Stimulated activated naive B cell treated with anti-CD40 and anti-IgM and Interleukin-4, amounts not matched to agents 10 μg/mL and 1 μg/mL and 100 μg/mL, for 72 hours (primary cell): ENCODE measurements at places on chromosomes 7 and 10.

- DNase-seq, result no peak
Measured at GRCh38 chr10:71316056-71316785, 2.8 kb upstream of the SLC29A3 start.

- DNase-seq, result no peak
Measured at GRCh38 chr10:77983384-77984341, 45.7 kb downstream of the POLR3A start.

DNA sequence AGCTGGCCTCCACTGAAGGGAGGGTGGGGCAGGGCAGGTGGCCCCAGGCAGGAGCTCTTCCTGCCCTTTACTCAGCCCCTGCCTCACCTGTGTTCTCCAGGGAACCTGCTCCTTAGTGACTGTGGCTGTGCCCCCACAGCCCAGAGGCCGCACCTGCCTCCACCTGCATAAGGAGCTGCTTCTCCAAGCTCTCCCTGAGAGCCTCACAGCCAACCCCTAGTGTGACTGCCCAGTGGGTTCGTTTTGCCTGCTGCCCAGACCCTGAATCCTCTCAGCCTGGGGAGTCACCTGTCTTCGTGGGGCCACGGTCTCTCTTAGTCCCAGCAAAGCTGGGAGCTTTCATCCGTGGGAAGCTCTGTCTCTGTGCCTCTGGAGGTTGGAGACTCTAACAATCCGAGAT lies 94.4 kb downstream of the GLRX3 start:
- no peak for DNase-seq

GRCh38 chr7:13241416-13241815 lies 554.0 kb downstream of the ARL4A start:
- DNase-seq, result no peak

GRCh38 chr10:4195213-4195612 lies 410.2 kb upstream of the KLF6 start:
- DNase-seq, result no peak

DNA sequence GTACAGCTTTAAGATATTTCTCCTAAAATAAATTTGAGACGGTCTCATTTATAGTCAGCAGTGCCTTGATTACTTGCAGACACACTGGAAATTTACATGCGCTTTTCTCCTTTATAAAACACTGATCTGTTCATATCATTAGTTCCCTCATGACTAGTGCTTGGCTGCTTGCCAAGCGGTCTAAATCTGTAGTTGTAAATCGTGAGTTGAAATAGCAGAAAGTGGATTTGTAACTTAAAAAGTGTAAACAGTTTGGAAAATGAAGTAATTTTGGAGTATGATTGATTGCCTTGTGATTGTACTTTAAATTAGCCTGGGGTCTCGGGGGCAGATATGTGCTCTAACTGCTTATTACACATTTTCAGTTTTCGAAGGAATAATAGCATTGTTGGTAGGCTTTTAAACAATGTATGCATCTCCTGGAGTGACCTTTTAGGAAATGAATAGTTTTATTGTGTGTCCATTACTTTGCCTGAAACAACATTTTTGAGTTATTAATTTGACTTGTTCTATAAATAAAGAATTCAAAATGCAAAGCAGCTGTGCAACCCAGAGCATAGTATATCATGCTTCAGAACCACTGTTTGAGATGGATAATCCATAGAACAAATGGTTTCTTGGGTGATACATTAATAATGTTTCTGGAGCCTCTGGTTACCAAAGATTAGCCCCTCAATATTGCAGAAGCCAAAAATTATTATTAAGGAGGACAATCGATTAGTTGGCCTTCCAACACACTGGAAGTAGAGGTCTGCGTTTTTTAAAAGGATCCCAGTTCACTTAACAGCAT lies 73.3 kb downstream of the ARID5B start:
- DNase-seq, result no peak

GRCh38 chr10:119041326-119041725 lies 11.8 kb downstream of the NANOS1 start:
- DNase-seq, result no peak

DNA sequence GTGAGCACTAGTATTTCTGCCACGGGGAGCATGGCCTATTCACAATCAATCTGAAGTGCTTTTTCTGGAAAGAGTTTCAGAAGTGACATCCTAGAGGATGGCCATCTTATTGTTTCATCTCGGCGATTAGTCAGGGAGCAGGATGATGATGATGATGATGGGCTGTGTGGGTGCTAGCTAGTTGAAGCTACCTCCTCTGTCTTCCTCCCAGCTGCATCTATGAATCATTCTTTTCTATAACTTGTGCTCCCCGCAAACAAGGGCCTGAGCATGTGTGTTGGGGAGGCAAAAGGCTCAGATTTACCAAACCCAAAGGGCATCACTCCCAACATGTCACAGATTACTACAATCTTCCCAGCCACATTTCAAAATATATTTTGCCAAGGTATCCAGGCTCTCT lies 118.7 kb upstream of the LAMB4 start:
- DNase-seq, result no peak

DNA sequence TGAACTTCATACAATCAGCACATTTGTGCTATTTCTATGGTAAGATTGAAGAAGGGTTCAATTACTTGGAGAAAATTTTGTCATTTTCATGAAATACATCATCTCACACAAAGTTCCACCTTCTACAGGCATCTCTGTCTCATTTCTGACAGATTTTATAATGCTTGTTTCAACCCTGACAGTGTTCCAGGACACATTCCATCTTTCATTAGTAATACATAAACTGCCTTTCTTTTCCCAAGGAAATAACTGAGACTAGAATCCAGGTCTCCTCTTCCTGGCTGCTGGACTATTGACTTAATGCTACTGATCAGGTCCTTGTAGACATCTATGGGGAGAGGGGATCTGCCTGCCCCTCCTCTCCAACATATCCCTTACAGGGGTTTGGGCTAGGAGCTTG lies 70.1 kb upstream of the PLPP4 start:
- no peak for DNase-seq

GRCh38 chr10:230758-231157 lies 95.5 kb downstream of the ZMYND11 start:
- no peak for DNase-seq

- no peak for DNase-seq
Measured at GRCh38 chr10:95415621-95416031, 124.8 kb upstream of the PDLIM1 start.

GRCh38 chr10:101310529-101311184 lies 43.3 kb upstream of the BTRC start:
- DNase-seq, result no peak

DNA sequence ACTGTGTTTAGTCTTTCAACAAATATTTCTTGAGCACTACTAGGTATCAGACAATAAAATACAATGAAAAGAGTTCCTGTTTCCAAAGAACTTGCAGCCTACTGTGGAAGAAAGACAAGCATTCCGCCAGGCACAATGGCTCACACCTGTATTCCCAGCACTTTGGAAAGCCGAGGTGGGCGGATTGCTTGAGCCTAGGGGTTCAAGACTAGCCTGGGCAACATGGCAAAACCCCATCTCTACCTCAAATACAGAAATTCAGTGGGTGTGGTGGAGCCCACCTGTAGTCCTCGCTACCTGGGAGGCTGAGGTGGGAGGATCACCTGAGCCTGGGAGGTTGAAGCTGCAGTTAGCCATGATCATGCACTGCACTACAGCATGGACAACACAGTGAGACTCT lies 6.1 kb downstream of the SVOPL start:
- DNase-seq, result no peak

- no peak for DNase-seq
Measured at GRCh38 chr10:17208476-17208875, 7.0 kb upstream of the TRDMT1 start.

- DNase-seq, result no peak
Measured at GRCh38 chr7:8515640-8516185, 82.3 kb downstream of the NXPH1 start.

GRCh38 chr10:44343843-44344242 lies 41.1 kb downstream of the CXCL12 start:
- DNase-seq, result no peak

DNA sequence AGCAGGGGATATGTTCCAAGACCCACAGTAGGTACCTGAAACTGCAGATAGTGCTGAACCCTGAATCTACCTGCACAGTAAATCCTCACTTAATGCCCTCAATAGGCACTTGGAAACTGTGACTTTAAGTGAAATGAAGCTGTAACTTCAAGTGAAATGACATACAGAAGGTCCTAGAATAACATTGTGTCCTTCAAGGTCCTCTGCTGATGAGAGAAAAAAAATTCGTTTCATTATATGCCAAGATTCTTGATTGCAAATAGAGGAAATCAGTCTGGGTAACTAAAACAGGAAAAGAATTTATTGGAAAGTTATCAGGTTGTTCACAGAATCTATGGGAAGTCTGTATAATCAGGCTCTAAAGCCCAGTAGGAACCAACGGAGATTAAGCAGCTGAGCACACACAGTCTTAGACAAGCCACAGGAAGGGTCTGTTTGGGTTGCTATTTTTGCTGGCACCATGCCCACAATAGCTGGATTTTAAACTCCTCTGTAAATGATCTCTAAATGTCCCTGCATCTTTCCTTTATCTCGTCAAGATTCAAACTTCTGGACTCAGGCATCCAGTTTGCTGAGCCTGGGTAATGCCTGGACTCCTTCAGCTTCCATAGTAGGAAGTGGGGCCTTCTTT lies 57.5 kb downstream of the EXOC4 start:
- DNase-seq, result no peak

GRCh38 chr7:80100254-80100653 lies 34.4 kb upstream of the GNAI1 start:
- no peak for DNase-seq

- DNase-seq, result no peak
Measured at GRCh38 chr10:6977398-6978186, 397.5 kb upstream of the PRKCQ start.

DNA sequence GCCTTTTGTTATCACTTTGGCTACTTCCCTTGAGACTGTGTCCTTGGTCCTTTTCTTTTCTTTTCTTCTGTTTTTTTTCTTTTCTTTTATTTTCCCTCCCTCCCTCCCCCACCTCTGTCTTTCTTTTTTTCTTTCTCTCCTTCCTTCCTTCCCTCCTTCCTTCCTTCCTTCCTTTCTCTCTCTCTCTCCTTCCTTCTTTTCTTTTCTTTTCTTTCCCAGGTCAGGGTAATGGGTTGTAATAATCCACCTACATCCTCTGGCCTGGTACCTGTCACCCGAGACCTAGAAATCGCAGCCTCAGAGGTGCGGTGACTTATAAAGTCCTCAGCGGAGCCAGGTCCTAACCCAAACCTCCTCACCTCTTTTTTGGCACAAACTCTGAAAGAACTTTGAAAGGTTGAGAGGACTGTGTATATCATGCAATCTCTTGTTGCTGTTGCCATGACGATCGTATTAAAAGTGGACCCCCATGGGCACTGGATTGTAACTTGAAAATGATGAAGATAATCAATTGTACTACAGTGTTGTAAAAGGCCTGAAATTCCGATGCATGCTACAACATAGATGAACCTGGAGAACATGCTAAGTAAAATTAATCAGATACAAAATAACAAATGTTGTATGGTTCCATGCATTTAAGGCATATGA lies 140.7 kb upstream of the AGK start:
- no peak for DNase-seq

DNA sequence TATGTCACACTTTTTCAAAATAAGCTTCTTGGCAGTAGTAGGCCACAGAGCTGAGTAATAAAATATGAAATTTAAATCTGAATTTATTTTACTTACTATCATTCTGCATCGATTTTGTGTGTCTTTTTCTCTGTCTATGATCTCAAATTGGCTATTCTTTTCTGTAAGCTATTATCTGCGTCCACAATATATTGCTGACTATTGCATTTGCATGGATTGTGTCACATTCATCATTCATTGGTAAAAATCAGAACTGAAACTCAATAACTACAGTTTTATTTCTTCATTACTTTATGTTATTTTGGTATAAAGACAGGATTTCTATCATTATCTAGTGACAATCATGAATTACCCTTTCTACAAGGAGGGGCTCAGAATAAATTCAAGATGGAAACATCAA lies 154.8 kb upstream of the AGR3 start:
- no peak for DNase-seq

- DNase-seq, result no peak
Measured at GRCh38 chr7:68682910-68683309, 915.4 kb upstream of the AUTS2 start.

DNA sequence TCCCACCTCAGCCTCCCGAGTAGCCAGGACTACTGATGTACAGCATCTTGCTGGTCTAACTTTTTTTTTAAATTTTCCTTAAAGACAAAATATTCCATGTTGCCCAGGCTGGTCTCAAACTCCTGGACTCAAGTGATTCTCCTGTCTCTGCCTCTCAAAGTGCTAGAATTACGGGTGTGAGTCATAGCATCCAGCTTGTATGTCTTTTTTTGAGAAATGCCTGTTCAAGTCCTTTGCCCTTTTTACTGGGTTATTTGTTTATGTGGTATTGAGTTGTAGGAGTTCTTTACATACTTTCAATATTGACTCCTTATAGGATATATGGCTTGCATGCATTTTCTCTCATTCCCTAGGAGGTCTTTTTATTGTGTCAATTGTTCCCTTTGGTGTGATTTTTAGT lies 486.4 kb downstream of the MAGI2 start:
- DNase-seq, result no peak

GRCh38 chr10:60194421-60194820 lies 195.3 kb downstream of the ANK3 start:
- DNase-seq, result no peak

- DNase-seq, result no peak
Measured at GRCh38 chr10:78184851-78185692, 151.4 kb downstream of the RPS24 start.

DNA sequence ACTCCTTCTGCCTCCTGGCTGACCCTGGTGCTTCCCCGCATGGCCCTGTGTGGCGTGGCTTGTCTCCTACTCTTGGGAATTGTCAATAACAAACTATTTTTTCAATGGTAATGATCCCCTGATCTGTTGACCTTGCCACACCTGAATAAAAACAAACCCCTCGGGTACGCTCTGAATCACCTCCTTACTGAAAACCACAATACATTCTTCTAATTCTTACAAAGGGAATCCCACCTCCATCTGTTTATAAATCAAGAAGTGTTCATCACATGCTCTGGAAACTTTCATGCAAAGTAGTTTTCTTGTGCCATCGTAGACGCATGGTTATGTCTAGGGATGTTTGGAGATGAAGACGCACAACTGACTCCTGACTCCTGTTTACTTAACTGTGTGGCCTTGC lies 245.8 kb downstream of the FRMD4A start:
- no peak for DNase-seq

- DNase-seq, result no peak
Measured at GRCh38 chr7:73834626-73835191, 3.9 kb downstream of the CLDN4 start.
